PC-9 (cell line): ENCODE measurements at places on chromosomes 12 and 14. TPM values are rescaled to one million over a fixed set of nuclear protein-coding genes. Genes with fewer than 3 reads are reported as not detected.

HEATR5A gene
- 18.1 and 25.7 TPM in 2 replicates for total RNA-seq

C1R gene
- total RNA-seq = 20.5 and 24.0 TPM in 2 replicates

GRCh38 chr12:96986883-96987523 lies 79.9 kb downstream of the NEDD1 start:
- DNase-seq = no peak

- no peak for DNase-seq
These were observed 9.4 kb downstream of the PPP1R12A start for GRCh38 chr12:79925492-79925891.

- no peak for DNase-seq
These were observed 163.3 kb downstream of the ETV6 start for GRCh38 chr12:11812586-11813437.

KCNJ8 gene
- not detected in 2 replicates for total RNA-seq

- peak; percentile 4 for DNase-seq
These were observed 46.9 kb upstream of the CAND1 start for GRCh38 chr12:67222302-67222701.

- no peak for DNase-seq
These were observed 115.6 kb upstream of the METAP2 start for GRCh38 chr12:95358111-95359083.

DNA sequence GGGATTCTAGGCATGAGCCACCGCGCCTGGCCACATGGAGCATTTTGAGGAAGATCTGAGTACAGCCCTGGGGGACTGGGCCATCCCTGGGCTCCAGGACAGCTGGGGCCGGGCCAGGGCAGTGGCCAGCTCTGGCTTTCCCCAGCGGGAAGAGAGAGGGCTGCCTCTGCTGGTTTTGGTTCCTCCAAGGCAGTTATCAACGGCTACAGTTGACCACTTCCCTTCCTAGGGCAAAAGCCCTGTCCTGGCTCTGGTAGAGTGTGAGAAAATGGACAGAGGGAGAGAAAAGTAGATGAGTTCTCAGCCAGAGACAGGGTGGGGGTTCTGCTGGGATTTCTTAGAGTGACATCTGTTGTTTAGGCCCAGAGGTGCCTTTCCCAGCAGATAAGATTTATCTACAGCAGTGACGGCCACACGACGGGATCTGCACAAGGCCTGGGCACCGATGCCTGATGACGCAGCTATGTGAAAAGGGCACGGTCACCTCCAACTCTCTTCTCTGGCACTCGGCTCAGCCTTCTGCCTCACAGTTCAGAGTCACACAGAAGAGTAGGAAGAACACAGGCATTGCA lies 5.5 kb upstream of the HVCN1 start:
- no peak for DNase-seq

- no peak for DNase-seq
These were observed 373.4 kb downstream of the RAD51B start for GRCh38 chr14:68192935-68193334.

GRCh38 chr12:66533767-66534166 lies 145.1 kb downstream of the GRIP1 start:
- no peak for DNase-seq
